ENCODE measurements at places on chromosomes 16 and 17.
A peak's percentile ranks its signal among the peaks of the same experiment; 100 is the strongest.

DNA sequence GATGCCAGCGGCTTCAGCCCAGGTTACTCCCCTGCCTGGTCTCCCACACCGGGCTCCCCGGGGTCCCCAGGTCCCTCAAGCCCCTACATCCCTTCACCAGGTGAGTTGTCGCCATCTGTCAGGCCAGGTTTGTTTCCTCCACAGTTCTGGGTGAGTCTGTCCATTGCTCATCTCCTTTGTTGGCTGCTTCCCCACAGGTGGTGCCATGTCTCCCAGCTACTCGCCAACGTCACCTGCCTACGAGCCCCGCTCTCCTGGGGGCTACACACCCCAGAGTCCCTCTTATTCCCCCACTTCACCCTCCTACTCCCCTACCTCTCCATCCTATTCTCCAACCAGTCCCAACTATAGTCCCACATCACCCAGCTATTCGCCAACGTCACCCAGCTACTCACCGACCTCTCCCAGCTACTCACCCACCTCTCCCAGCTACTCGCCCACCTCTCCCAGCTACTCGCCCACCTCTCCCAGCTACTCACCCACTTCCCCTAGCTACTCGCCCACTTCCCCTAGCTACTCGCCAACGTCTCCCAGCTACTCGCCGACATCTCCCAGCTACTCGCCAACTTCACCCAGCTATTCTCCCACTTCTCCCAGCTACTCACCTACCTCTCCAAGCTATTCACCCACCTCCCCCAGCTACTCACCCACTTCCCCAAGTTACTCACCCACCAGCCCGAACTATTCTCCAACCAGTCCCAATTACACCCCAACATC lies 28.8 kb downstream of the POLR2A start:
- no peak for DNase-seq

GRCh38 chr17:31283841-31284240 lies 13.2 kb downstream of the OMG start:
- no peak for DNase-seq

GRCh38 chr17:57871863-57872262 lies 22.0 kb upstream of the MRPS23 start:
- DNase-seq: no peak

GRCh38 chr16:20411055-20411454 lies 1.7 kb downstream of the ACSM5 start:
- no peak for DNase-seq

DNA sequence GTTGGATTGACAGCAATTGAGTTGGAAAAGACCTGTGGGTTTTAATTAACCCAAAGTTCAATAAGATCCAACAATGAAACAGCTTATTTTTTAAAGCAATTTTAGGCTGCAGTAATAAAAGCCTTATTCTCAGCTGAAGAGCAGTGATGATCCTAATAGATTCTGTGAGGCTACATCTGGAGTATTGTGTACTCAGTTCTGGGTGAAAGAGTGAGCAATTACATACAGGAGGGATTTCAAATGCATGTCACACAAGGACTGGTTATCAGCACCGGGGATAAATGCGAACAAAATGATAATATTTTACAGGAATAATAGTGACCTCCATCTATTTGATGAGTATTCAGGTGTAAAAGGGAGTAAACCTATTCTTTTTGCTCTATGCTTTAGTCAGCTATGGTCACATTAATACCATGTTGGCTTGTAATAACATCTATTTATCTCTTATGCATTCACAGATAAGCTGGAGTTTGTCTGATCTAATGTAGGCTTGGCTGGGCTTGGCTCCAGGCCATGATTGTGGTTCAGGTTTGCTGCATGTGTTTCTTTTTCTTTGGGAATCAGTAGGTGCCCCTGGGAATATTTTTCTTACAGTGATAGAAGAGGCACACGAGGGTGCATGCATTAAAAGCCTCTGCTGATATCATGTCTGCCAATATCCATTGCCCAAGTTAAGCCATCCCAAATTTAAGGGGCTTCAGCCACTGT lies 22.2 kb upstream of the TOX3 start:
- peak; percentile 58 for DNase-seq

GRCh38 chr17:77439189-77440018 lies 298.6 kb downstream of the SEC14L1 start:
- DNase-seq: no peak

DNA sequence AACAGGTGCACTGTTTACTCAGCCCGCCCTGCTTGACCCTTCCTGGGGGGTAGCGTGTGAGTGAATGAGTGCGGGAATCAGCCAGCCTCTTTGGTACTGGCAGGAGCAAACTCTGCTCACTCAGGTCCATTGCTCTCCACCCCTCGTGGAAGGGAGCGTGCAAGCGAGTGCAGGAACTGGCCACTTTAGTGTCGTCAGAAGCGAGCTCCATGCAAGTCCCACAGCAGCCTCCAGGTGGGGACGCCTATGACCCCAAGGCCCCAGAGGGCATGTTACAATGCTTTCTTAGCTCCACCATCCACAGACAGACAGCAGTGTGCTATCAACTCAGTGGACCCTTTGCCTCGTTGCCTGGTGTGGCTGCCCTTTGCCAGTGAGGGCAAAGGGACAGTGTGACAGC lies 1025.1 kb upstream of the CDH8 start:
- DNase-seq: no peak

DNA sequence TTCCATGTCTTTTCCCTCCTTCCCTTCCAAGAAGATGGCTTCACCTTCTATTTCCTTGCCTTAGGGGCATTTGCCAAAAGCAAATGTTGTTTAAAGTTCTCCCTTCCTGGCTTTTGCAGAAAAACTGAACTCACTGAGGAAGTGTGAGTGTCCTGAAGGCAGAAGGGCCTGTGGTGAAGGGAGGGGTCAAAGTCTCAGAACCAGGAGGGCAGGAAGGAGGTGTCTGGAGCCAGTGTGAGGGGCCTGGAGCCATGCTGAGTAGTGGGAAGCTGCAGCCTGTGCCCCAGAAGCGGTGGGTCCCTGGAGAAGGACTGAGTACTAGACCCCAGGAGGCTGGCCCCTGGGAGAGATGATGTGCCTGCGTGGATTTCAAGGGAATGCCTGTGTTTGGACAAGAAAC lies 23.8 kb upstream of the SUPT4H1 start:
- no peak for DNase-seq

DNA sequence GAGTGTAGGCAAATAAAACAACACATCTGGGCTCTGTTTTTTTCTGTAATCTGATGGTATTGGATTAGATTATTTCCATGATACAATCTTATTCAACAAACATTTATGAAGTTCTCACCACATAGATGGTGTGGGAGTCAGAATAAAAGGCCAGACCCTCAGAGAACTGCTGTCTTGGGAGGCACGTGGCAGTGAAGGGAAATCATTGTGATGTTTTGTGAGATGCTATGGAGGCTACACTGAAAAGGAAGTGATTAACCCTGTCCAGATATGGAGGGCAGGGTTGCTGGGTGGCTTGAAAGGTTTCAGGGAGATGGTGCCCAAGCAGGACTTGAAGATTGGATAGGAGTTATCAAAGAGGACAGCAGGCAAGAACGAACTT lies 35.6 kb downstream of the DHRS7B start:
- DNase-seq: no peak

GRCh38 chr17:56679115-56679776 lies 85.7 kb downstream of the NOG start:
- no peak for DNase-seq

DNA sequence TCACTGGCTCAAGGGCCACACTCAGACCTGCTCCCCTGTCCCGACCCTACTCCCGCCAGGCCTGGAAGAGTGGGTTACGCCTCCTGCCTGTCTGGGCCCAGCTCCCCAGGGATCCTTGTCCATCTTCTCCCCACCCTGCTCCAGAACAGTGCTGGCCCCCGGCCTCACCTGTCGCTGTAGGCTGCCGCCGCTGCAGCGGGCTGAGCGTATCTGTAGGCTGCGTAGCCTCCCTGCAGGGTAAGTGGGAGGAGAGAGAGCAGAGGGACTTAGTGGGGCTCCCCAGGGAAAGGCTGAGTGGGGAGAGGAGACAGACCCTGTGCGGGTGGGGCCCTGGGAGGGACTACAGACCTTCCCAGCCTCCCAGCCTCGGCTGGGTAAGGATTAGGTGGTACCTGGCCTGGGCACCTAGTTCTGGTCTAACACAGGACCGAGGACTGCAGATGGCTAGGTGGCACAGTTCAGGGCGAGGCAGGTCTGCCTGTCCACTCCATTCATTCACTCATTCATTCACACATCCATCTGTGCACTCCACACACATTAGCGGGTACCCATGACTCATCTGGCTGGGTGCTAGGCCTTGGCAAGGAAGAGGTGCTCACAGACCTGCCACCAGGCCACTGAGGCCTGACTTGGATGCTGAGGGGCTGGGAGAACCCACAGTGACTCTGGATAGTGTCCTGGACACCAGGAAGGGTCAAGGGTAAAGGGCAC lies 20.9 kb downstream of the ENGASE start:
- DNase-seq: peak; percentile 51

GRCh38 chr16:2160915-2161551 lies 5.5 kb downstream of the TRAF7 start:
- no peak for DNase-seq

DNA sequence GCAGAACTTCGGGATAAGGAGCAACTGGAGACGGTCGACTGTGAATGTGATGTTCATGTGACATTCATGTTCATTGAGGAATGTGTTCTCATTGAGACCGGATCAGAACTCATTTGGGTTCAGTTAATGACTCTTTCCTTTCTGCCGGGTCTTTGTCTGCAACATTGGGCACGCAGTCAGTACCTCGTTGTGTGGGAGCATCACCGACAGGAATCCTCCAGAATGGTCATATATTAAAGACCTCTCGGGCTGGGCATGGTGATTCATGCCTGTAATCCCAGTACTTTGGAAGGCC lies 144.6 kb downstream of the PITPNC1 start:
- DNase-seq: no peak

- no peak for DNase-seq
Measured at GRCh38 chr16:28202147-28202746, 9.5 kb downstream of the XPO6 start.

GRCh38 chr16:64531401-64531800 lies 590.5 kb downstream of the CDH11 start:
- DNase-seq: no peak

GRCh38 chr17:3747805-3748204 lies 24.1 kb downstream of the HASPIN start:
- DNase-seq: no peak

DNA sequence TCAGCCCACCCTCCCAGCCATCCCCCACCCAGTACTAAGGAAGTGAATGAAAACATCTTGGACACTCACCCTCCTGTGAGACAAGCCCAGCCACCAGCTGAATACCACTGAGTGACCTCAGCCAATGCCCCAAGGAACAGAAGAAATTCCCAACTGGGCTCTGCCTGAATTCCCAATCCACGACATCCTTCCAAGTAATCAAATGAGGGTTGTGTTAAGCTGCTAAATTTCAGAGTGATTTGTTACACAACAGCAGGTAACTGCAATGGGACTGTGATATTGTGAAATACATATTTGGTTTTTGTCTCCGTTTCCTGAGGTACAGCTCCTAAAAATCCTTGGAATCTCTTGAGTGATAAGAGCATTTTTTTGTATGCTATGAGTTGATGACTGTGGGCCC lies 578.7 kb upstream of the CDH11 start:
- DNase-seq: no peak

DNA sequence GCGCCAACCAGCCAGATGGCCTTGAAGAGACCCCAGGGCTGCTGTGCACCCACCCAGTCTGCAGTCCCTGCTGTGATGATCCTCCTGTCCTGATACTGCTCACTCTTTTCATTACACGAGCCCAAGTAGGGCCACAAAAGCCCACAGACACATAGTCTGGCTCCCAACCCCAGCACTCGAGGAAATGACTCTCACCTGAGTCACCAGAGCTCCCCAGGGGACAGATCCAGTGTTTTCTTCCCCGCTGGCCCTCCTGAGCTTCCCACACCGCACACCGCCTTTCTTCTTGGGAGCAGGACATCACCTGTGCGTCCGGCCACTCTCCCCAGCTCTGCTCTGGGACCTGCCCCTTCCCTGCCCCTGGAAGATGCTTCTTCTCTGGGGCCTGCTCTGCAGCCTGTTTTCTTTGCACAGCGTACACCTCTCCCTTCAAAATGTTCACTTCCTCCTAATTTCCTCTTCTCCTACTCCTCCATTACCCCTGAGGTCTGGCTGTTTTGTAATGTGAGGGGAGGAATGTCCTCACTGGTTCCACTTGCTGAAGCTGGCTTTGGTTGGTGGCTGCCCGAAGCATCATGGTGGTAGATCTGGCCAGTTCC lies 2.0 kb upstream of the SCN4A start:
- no peak for DNase-seq

DNA sequence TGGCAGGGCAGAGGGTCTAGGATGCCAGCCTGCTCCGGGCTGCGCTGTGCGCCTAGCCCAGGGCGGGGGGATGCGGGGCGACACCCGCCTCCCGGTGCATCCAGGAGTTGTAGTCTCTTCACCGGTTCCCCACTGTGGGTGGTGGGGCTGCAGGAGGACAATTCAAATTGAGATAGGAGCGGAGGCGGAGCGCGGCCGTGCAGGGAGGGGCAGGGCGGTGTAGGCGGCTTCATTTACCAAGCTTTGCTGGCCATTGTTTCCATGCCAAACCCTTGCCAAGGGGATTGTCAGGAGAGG lies 2047.4 kb downstream of the TP53TG3F start:
- no peak for DNase-seq

DNA sequence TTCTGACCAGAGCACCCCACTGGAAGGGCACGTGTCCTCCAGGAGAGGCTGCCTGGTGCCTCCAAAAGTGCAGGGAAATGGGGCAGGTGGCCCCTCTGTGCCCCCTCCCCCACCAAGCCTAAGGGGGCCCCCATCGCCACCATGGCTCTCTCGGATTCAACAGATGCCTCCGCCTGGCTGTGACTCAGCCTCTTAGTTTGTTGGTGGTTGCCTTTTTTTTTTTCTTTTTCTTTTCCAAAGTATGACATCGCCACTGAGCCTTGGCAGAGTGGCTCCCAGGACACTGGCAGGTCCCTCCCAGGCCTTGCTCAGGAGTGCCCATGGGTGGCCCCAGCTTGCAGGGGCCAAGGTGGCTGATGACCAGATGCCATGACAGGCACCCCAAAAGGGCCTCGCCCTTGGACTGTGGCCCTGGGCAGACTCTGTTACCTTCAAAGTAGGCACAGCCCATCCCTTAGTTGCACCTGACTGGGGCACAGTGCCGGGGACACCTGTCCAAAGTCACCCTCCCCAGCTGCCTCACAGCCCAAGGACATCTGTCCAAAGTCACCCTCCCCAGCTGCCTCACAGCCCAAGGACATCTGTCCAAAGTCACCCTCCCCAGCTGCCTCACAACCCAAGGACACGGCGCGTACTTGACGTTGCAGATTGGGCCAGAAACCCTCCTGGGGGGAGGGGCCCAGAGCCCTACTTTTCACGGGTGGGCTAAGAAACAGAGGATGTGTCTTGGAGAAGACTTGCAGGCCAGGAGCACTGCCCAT lies 29.6 kb downstream of the NPTX1 start:
- DNase-seq: no peak

DNA sequence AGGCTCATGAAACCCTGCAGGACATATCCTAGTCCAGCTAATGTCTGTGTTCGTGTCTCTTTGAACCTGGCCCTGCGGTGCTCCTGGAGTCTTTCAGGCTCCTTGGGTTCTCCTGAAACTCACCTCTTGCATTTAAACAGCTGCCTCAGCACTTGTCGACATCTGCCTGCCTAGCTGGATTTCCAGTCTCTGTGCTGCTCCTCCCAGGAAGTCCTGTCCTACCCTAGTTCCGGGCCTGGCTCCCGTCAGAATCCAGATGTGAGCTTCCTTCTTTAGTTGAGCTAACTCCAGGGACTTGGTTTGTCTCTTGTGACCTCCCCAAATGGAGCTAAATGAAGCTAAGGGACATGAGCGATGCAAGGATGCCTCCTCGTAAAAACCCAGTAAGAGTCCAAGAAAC lies 155.2 kb upstream of the PIRT start:
- no peak for DNase-seq
